ENCODE measurements at places on chromosomes 7 and 10. TPM values are rescaled to one million over a fixed set of nuclear protein-coding genes. Genes with fewer than 3 reads are reported as not detected.

Gene SEMA3C
- total RNA-seq: 191 TPM

Gene PTF1A
- not detected for total RNA-seq

Gene KCND2
- 5.1 TPM for total RNA-seq

Gene CCDC172
- total RNA-seq: not detected

Gene ASAH2
- total RNA-seq: 0.37 TPM

Gene STOX1
- under 0.01 TPM for total RNA-seq

Gene CCDC6
- total RNA-seq: 41.9 TPM

Gene GPAM
- 10.6 TPM for total RNA-seq

Gene CDC14C
- not detected for total RNA-seq

Gene KLF6
- total RNA-seq: 64.1 TPM

Gene ZNF727
- 1.8 TPM for total RNA-seq

Gene GIMAP8
- not detected for total RNA-seq

Gene WNT16
- total RNA-seq: under 0.01 TPM

Gene CLRN3
- not detected for total RNA-seq

Gene FAM20C
- total RNA-seq: 58.4 TPM

Gene CRHR2
- not detected for total RNA-seq

Gene HOXA7
- total RNA-seq: 2.7 TPM

Gene TMEM178B
- under 0.01 TPM for total RNA-seq

Gene CDHR3
- 23.5 TPM for total RNA-seq
